ENCODE measurements at places on chromosomes 4 and X.

- no peak for DNase-seq
These were observed 177.9 kb downstream of the VEGFC start for GRCh38 chr4:176614793-176615192.

GRCh38 chr4:170591076-170591475, 501.3 kb upstream of the AADAT start:
- no peak for DNase-seq

GRCh38 chr4:99636422-99636821, 21.2 kb downstream of the C4orf54 start:
- no peak for DNase-seq

- no peak for DNase-seq
These were observed 83.5 kb downstream of the CHRNA9 start for GRCh38 chr4:40418430-40419230.

- DNase-seq, result no peak
These were observed 2.4 kb upstream of the C4orf50 start for GRCh38 chr4:6020613-6021012.

DNA sequence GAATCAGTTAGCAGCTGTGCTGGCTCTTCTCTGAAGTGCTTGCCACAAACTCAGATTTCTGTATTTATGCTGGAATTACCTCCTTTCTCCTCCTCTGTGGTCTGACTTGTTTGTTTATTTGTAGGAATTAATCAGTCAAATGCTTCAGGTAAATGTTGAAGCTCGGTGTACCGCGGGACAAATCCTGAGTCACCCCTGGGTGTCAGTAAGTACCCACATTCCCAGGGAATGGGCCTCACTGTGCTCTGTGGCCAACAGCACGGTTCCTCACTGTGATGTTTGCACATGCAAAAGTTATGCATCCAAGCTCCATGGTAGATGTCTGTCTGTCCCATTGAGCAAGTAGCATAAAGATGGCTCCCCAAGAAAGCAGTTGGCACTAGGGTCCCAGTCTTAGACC, 169.9 kb downstream of the DCLK2 start:
- no peak for DNase-seq

DNA sequence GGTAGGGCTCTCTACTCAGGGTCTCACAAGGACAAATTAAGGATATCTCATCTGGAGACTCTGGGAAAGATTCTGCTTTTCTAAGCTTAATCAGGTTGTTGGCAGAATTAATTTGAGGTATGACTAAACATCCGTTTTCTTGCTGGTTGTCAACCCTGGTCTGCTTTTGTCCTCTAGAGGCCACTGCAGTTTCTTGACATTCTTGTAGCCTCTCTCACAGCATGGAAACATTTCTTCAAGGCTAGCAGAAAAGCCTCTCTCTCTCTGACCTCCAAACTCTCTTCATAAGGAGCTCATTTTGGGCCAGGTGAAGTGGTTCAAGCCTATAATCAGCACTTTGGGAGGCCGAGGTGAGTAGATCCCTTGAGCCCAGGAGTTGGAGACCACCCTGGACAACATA, 749.5 kb upstream of the PCDH7 start:
- DNase-seq, result no peak

DNA sequence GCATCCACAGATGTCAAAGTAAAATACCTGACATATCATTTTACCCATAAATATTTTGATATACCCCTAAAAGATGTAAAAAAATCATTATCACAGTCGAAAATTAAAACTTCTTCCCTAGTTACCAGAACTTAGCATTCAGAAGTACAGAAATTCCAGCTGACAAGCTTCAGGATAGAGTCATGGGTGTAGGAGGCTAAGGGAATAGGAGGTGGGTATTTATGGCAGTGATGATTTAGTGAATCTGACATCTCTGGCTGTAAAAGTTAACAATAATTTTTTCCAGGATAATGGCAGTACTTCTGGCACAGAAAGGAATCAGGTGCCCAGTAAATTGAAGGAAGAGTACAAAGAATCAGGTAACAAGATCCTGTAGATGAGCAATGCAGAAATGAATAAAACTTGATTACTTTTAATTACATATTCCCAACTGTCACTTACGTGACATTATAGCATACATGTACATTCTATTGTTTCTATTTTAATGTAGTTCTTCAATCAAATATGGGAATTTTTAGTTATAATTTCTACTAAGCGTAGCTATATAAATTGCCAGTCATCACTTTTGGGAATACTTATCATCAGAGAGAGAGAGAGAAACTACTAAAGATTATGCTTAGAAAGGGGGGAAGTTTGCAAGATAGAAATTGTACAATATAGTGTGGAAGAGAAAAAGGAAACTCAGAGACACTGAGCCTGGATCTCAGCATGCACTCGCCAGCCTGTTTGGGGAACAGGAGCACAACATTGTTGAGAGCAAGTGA, 143.4 kb downstream of the TMEM144 start:
- no peak for DNase-seq

DNA sequence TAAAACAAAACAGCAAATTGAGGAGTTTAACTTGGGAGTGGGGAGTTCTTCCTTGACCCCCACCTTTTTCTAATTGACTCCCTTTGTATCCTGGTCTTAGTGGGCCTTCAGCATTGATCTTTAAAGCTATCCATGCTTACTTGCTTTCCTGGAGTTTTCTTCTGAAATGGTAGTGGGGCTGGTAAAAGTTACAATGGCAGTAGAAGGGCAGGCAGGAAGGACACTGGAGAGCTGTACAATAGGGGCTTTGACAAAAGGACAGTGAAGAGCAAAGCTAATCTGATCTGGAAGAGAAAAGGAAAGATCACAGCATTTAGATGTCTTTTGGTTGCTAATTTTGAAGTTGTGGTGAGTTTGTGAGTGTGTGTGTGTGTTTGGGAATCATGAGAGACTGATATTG, 111.5 kb downstream of the MID1 start:
- DNase-seq, result no peak

GRCh38 chr4:113827285-113827684, 65.7 kb upstream of the CAMK2D start:
- DNase-seq, result no peak

GRCh38 chrX:13721819-13722519, 12.5 kb downstream of the TRAPPC2 start:
- no peak for DNase-seq

DNA sequence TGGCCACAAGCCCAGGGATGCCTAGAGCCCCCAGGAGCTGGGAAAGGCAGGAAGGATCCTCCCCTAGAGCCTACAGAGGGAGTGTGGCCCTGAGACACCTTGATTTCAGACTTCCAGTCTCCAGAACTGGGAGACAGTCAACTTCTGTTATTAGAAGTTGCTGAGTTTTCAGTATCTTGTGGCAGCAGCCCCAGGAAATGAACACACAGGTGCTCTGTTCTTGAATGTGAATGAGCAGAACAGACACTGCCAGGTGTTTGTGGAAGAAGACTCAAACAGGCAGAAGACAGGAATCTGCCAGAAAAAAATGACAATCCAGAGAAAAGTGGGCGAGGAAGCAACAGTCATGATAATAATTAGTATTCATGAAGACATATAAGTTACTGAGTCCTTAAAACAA, 64.5 kb upstream of the STS start:
- no peak for DNase-seq

DNA sequence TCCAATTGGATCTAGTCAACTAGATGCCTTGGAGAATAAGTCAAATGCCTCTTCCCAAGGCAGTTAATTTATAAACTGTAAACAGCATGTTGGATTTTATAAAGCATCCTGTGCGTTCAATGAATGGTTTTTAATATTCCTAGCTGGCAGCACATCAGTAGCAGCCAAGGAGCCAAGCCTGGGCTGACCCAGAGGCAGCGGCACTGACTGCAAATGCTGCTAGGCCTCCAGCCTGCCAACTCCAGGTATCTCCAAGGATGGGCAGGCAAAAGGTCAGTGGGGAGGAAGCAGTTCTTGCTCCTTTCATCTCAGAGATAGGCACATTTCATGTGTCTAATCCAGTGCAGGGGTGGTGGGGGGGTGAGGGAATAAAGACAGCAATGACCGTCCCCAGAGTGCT, 9.5 kb downstream of the NDP start:
- DNase-seq, result no peak

GRCh38 chr4:88382621-88383020, 4.0 kb downstream of the HERC6 start:
- DNase-seq, result peak; percentile 80

DNA sequence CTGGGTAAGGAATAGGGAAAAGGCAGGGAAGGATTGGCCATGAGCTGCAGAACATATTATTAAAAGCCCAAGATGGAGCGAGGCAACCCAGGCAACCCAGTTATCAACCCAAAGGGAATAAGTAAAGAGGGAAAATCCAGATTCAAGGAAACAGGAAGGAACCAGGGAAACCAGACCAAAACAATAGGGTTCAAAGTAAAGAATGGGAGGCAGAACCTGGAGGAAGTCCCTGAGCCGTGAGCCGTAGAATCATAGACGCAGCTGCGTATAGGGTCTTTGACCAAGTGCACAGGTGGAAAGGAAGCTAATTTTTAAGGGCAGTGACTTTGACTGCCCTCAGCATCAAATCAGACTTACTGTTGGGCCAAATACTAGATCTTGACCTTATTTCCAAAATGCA, 98.5 kb upstream of the SRD5A3 start:
- no peak for DNase-seq

DNA sequence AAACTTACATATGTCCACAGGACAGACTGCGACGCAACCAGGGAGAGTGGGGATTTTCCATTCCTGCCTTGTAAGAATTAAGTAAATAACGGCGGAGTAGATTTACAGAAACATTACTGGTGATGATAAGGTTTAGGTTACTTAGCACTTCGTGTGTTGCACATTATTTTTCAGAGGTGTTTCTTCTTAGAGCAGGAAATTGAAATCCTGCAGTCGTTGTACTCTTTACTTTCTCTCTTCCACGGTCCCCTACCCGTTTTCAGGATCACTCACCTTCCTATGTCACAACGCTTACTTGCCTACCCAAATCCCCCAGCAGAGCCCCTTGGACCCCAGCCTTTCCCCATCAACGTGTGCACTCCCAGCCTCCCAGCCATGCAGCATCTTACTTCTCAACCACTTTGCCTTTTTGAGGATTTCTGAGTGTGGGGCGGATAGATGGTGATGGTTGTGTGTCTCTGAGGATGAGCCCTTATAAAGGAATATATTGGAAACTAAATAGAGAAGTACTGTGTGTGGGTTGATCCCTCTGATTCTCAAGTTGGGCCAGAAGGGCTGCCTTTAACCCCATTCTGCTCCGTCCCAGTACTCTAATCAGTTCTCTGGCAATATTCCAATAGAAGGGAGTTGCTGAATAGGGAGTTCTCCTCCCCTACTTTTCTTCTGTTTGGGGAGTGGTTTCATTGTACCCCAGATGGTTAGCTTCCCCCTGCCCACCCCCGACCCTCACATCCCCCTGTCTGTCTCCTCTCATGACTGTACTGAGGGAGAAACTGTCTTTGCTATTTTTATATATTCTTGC, 1.6 kb downstream of the MID2 start:
- no peak for DNase-seq

DNA sequence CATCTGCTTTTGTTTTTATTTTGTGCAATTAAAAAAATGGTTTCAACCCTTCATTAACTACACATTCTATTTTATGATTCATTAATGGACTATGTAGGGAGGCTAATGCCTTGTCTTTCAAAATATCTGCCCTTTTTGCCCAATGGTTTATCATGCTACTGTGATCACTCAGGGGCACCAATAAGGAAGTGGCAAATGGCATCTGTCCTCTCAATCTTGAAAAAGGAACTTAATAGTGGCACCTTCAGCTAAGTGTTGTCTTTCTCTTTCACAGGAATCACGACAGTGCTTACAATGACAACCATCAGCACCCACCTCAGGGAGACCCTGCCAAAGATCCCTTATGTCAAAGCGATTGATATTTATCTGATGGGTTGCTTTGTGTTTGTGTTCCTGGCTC, 57.1 kb downstream of the COMMD8 start:
- DNase-seq, result no peak

GRCh38 chrX:149516604-149517003, 11.5 kb upstream of the IDS start:
- no peak for DNase-seq

DNA sequence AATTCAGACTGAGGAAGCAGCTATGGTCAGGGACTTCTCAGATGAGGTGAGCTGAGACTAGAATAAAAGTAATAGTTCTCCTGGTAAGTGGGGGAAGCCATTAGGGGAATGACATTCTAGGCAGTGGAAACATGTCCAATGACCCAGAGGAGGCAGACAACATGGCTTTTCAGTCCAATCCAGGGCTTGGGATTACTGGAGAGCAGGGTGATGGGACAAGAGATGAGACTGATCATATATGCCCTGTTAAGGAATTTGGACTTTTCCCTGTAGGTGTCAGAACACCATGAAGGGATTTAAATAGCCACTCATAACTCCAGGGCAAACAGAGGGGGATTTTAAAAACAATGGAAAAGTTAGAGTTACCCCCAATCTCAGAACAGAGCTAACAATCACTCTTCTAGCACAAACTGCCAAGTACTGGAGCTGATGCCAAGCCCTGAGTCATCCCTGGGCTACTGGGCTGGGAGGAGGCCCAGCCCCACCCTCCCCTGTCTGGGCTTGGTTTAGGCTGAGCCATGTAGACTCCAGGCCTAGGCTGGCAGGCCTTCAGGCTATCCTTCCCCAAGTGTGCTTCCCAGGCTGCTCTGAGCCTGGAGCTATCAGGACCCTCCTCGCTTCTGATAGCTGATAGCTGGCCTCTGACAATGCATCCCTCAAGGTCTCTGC, 22.7 kb upstream of the MSN start:
- DNase-seq, result no peak

DNA sequence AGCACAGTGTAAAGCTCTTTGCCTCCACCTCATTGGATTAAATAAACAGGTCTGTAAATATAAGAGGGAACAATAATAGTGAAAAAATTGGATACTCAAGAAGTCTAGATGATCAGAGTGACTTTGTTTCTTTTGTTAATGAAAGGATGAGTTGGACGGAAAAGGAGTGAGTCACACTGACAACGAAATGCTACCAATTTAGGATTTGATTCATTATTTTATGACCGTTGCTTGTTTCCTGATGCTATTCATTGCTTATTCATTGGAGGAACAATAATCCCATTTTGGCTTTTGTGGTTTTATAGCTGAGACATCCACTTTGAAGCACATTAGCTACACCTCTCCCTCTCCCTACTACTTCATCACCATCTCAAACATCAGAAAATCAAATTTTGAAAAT, 74.4 kb upstream of the DYNLT3 start:
- DNase-seq, result no peak

- no peak for DNase-seq
These were observed 379.5 kb upstream of the MAD2L1 start for GRCh38 chr4:120446051-120446567.

DNA sequence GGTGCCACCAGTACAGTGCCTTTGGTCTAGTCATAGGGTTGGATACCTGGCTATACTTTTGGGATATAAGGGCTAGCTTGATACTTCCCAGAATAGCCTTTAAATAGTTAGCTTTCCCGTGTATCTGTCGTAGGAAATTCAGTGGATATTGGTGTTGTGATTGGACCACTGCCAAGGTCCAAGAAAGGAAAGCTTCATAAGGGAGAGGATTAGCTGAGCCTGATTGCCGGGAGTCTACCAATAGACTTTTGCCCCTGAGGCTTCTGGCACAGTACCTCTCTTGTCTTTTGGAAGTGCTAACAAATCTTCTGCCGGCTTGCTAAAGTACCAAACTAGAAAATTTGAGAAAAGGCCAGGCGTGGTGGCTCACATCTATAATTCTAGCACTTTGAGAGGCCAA, 350.6 kb downstream of the CHIC1 start:
- no peak for DNase-seq
